CD4-positive, alpha-beta T cell treated with Interleukin-1 beta for 1 hour (primary cell): ENCODE measurements at places on chromosomes 3 and 15.

- DNase-seq: no peak
Measured at GRCh38 chr15:93126599-93126998, 37.6 kb upstream of the RGMA start.

DNA sequence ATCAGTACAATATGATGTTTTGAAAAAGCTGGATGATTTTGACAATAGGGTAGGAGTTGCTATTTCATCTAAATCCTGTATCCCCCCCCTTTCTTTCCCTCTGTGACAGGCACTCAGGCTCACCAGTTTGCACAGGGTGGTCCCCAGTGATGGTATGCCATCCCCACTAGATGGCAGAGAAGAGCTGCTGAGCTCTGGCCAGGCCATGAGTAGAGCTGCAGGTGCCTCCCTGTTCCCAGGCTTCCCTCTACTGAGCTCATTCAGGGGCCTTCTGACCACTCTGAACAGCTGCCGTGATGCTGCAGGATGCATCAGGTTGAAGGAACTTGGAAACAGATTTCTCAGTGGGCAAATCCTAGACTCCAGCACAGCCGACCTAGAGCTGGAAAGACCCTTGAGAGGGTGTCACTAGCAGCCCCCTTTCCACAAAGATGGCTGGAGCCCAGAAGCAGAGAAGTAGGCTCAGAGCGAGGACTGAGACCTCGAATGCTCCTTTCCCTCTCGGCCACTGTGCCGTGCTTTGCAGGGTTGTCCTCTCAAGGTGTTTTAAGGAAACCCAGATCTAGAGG, 45.1 kb downstream of the EFCAB12 start:
- DNase-seq: peak; percentile 42

GRCh38 chr3:193548406-193548805, 6.3 kb downstream of the ATP13A4 start:
- DNase-seq: no peak

GRCh38 chr3:100047455-100048141, 66.7 kb downstream of the FILIP1L start:
- DNase-seq: no peak

GRCh38 chr3:131975047-131975446, 59.8 kb downstream of the CPNE4 start:
- DNase-seq: no peak

DNA sequence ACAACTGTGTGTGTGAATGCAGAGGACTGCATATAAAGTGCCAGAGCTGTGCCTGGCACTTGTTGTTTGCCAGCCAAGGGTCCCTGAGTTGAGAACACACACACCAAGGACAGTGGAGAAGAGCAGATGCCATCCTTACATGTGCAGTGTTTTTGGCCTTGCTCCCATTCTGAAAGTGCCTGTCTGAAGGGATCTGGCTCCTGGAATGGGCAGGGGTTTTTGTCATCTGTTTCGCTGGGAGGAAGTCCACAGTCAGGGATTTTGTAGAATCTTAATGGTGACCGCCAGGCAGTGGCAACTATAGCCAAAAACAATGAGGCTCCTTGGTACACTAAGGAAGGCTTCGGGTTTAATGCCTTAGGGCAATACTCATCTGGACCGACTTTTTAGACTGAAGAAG, 63.7 kb downstream of the DUT start:
- no peak for DNase-seq

DNA sequence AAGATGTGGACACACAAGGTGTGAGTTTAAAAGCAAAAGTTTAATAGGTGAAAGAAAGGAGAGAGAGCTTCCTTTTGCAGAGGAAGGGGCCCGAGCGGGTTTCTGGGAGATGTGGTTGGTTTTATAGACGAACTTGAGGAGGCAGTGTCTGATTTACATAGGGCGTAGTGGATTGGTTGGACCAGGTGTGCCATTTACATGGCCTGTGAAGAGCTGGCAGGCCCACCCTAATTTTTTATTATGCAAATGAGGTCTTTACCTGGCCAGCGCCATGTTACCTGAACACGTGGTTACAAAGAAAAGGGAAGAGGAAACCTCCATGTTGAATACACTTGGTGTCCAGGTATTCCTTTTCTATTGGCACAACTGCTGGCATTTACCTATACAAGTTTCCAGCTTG, 42.8 kb upstream of the THSD4 start:
- no peak for DNase-seq

DNA sequence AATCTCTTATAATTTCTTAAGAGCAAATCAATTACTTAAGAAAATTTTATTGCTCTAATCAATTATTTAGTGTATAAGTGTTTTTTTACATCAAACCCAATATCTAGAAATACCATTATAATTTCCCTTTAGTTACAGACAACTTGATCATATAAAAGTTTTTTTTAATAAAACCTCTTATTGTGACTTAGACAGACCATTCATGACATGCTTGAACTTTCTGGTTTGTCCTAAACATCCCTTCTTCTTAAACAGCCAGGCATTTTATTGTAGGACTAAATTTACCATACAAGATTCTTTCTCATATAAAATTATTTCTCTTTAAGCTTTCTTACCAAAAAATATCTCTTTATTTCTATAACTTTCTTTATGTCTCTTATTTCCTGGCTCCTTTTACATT, 164.5 kb downstream of the SUCNR1 start:
- DNase-seq: no peak
